ENCODE measurements at places on chromosomes 16 and 17.

GRCh38 chr17:82703935-82704865 lies 5.7 kb upstream of the RAB40B start:
- DNase-seq = no peak

DNA sequence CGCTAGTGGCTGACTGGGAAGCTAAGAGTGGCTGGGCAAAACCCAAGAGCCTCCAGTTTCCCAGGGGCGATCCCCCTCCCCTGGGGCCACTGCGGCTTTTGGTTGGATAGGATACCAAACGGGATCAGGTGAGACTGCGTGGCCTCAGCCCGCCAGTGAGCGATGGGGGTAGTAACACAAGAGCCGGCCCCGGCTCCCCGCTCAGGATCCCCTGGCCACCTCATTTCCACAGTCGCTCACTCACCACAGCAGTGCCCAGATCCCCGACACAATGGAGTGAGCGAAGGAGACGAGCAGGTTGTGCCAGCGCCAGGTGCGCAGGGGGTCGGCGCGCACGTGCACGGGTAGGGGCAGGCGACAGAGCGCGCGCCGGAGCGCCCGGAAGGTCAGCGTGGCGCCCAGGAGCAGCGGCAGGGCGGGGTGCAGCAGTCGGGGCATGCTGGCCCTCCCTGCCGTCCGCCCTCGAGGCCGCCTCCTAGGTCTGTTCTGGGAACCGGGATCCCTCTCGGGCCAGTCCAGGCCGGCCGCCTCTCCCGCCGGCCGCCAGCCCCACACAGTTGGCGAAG lies 290 bp downstream of the TLCD1 start:
- DNase-seq = peak; percentile 30

GRCh38 chr17:27424941-27425340 lies 31.3 kb upstream of the KSR1 start:
- DNase-seq = no peak

GRCh38 chr16:22814711-22815105 lies 746 bp downstream of the HS3ST2 start:
- DNase-seq = no peak

DNA sequence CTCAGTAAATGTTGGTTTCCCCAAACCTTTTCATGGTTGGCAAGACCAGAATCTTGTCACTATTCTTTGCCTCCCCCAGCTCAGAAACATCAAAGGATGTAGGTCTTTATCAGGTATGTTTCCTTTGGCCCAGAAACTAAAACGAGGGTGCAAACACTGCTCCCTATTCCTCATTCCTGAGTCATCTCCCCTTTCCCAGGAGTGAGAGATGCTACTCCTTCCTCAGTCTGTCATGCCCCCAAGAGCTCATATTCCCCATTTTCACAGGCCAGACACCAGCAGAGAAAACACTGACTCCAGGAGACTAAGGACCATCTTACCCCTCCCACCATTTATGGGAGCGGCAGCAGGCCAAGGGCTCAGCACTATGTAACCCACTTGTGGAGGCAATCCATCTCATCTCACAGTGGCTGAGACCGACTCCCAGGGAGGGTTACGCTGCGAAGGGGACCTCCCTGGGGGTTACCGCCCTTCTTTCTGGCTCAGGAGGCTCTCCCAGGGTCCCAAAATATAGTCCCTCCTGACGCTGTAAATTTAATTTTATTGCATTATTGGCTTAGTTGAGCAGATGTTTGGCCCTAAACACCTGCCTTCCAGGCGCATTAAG lies 1.5 kb downstream of the GEMIN4 start:
- no peak for DNase-seq

- DNase-seq = no peak
Observed at GRCh38 chr17:67469208-67469980, 92.3 kb downstream of the PITPNC1 start.

- DNase-seq = no peak
Observed at GRCh38 chr16:50618238-50618918, 62.7 kb downstream of the SNX20 start.

GRCh38 chr17:48527547-48527932 lies 3.3 kb downstream of the HOXB1 start:
- no peak for DNase-seq

GRCh38 chr16:58487566-58488351 lies 12.2 kb upstream of the NDRG4 start:
- DNase-seq = peak; percentile 74

DNA sequence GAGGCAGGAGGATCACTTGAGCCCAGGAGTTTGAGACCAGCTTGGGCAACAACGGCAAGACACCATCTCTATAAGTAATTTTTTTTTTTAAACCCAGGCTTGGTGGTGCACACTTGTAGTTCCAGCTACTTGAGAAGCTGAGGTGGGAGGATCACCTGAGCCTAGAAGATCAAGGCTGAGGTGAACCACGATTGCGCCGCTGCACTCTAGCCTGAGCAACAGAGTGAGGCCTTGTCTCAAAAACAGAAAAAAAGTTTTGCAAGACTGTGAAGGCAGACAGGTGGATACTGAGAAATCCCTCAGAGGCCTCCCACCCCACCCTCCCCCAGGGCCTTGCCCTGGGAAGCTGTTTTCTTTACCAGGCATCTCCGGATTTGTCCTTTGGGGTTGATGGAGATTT lies 125.4 kb downstream of the MGAT5B start:
- peak; percentile 50 for DNase-seq

- no peak for DNase-seq
Observed at GRCh38 chr17:58412961-58413586, 4.3 kb downstream of the RNF43 start.

- no peak for DNase-seq
Observed at GRCh38 chr17:6166492-6167179, 96.5 kb downstream of the WSCD1 start.

DNA sequence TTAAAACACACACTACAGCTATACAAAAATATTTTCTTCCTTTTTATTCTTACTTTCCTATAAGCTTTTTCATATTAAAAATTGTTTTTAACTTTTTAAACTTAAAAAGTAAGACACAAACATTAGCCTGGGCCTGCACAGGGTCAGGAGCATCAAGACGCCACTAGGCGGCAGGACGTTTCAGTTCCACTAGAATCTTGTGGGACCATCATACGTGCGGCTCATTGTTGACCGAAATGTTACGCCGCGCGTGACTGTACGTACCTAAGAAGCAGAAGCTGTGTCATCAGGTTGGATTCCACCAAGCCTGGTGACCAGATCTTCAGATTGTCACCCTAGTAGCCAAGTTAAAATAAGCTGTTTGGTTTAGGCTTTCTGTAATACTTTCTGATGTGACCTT lies 47.1 kb downstream of the USP10 start:
- no peak for DNase-seq

DNA sequence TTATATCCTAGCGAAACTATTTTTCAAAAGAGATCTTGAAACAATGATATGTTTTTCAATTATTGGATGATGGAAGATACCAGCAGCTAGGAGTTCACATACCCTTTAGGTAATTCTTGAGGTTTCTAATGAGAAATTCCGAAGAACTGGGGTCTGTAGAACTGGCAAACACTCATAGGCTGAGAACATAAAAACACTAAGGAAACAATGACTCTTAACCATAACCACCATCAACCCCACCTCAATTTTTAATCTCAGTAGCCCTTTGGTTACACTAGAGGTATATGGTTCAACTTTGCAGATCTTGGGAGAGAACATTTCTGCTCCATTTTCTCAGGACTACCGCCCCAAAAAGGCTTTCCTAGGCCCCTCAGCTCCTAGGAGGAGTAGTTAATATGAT lies 65.7 kb upstream of the NPEPPS start:
- no peak for DNase-seq

- no peak for DNase-seq
Observed at GRCh38 chr17:2906901-2907300, 110.7 kb downstream of the RAP1GAP2 start.

- DNase-seq = no peak
Observed at GRCh38 chr17:34884597-34884996, 76.7 kb downstream of the CCT6B start.

GRCh38 chr17:67658265-67658664 lies 59.5 kb upstream of the NOL11 start:
- no peak for DNase-seq

DNA sequence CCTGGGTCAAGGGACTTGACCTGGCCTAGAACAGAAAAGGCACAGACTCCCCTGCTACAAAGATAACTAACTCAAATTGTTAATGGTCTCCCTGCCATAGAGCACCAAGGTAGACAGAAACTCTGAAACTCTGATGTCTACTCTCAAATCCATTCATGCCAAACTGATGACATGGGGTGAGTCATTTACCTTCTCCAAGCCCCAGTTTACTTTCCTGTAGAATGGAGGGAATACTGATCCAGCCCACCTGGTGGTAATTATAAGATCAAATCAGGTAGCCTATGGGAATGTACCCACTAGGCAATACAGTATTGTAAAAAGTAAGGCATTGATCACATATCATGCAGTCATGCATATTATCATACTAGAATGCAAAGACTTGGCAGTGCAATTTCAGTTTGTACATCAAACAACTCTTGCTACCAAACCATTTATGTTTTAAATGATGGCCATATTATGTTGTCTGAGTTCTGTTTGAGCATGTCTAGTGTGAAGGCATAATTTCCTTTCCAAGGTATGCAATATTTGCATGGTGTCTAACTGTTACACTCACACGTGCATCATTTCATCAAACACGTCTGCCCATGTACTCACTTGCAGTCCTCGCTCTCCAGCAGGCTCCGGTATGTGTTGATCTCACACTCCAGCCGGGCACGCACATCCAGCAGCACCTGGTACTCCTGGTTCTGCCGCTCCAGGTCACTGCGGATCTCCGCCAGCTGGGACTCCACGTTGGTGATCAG lies 3.0 kb downstream of the KRT31 start:
- DNase-seq = no peak

- no peak for DNase-seq
Observed at GRCh38 chr16:11155284-11155806, 100.7 kb downstream of the SOCS1 start.

GRCh38 chr16:19837331-19837980 lies 47.2 kb downstream of the GPRC5B start:
- DNase-seq = no peak

- DNase-seq = no peak
Observed at GRCh38 chr17:56994009-56994792, 16.3 kb downstream of the SCPEP1 start.

GRCh38 chr17:2043785-2044184 lies 2.0 kb downstream of the OVCA2 start:
- no peak for DNase-seq

- DNase-seq = no peak
Observed at GRCh38 chr16:2160915-2161551, 5.5 kb downstream of the TRAF7 start.

DNA sequence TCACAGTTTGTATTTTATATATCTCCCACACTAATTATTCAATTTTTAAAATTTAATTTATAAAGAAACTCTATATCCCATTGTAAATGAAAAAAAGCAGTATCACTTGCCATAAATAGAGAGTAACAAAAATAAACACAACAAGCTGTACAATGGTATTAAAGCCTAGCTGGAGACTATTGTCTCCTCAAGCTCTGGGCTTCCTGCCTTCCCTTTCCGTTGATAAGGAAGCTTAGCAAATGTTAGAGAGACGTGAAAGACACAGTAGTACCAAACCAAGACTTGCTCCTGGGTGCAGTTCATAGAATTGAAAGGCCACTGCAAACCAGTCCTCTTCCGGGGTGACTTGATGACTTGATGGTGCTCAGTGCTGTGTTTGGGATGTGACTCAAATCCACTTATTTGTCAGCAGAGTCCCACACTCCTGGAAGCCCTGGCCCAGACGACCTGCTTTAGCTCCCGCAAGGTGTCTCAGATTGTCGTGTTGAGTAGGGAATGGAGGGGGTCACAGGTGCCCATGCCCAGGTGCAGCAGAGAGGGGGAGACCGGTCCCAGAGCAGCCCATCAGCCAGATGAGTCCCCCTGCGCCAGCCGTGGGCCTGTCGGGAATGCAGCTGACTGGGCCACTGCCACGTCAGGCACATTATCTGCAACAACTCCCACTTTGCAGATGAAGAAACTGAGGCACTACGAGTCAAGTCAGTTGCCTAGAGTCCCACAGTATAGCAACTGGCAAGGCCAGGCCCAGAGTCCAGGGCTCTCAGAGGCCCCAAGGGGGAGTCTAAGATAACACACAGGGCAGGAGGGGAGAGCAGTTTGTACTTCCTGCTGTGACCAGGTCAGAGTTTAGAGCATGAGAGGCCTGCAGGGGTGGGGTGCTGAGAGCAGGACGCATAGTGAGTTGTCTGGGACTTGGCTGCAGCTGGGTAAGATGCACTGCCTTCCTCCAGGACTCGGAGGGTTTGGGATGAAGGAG lies 40.5 kb downstream of the PSME3IP1 start:
- no peak for DNase-seq

DNA sequence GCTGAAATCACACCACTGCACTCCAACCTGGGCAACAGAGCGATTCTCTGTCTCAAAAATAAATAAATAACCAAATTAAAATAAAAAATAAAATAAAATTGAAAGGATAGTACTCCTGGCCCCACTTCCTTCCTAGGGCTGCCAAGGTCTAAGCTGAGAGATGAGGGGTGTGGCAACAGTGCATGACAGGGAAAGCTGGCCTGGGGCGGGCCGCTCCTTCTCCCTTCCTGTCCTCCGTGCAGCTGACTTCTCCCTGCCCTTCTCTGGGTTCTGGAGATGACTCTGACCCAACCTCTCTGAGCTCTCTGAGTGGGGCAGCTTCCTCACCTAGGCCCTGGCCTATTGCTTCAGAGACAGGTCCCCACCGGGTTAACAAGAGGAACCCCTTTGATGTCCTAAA lies 8.7 kb upstream of the SLC25A39 start:
- no peak for DNase-seq

GRCh38 chr16:74092336-74092735 lies 204.3 kb upstream of the PSMD7 start:
- no peak for DNase-seq

- DNase-seq = no peak
Observed at GRCh38 chr16:24309258-24310142, 53.4 kb downstream of the CACNG3 start.

DNA sequence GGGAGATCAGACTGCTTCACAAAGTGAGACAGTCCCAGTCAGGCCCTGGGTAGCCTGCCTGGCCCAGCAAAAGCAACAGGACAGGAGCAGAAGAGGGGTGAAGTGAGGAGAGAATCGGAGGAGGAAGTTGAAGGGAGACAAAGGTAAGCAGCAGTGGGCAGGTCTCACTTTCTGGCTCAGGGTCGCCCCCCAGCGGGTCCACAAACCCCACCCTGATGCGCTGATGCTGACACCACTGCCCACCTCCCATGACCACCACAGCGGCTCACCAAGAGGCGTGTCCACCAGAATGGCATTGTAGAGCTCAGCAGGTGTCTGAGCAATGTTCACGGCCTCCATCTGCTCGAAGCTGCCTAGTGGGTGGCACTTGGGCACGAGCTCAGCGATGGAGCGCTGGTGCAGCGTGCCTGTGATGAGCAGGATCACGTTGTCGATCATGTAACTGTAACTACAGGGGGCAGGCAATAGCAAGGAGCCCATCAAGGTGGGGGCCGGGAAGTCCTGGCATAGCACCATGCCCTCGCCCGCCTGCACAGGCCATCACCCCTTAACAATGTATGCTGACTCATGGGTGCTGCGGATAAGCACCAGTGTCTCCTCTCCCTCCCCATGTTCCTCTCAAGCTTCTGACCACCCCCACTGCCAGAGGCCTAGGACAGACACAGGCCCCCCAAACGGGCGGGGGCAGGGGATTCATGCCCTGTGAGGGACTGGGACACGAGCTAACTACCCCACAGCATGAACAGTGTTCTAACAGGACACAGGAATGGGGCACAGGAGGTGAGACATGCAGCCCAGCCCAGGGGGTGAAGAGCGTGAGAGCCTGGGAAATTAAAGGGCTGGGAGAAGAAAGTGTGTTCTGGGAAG lies 13.6 kb downstream of the HSD11B2 start:
- DNase-seq = no peak

- DNase-seq = no peak
Observed at GRCh38 chr17:72531729-72532128, 410.9 kb downstream of the SOX9 start.

All from activated CD4-positive, alpha-beta T cell treated with anti-CD3 and anti-CD28 coated beads, Interleukin-2, amount 10 ng/mL, durations not matched to agents 7 days and 5 days (primary cell).